ENCODE measurements at places on chromosomes 1 and 21.

GRCh38 chr1:205943245-205943644 lies at the start of gene SLC26A9:
SLC26A9 (minus strand) TSS chr1:205943456; CDS start chr1:205935820, 7,636 bp downstream.
- no peak for ATAC-seq

DNA sequence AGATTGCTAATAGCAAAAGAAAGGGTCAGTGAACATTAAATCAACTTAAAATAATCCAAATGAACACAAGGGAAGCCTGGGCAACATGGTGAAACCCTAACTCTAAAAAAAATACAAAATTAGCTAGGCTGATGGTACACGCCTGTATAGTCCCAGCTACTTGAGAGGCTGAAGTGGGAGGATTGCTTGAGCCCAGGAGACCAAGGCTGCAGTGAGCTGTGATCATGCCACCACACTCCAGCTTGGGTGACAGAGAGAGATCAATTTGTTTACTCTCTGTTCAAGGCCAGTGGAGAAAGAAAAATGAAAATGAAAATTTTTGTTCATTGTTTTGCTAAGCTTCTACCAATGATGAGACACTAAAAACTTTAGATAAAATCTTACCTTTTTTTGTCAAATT lies 24.8 kb downstream of the WDR47 start:
- no peak for ATAC-seq

GRCh38 chr1:212466898-212467650 lies 34.4 kb downstream of the NENF start:
- ATAC-seq, result no peak

- ATAC-seq, result no peak
These were observed 5.0 kb downstream of the KPNA6 start for GRCh38 chr1:32112806-32113375.

- ATAC-seq, result no peak
These were observed 65.2 kb downstream of the CD247 start for GRCh38 chr1:167453123-167453522.

- ATAC-seq, result peak; percentile 59
These were observed 214.0 kb downstream of the ZC3H11B start for GRCh38 chr1:219398815-219399396.

DNA sequence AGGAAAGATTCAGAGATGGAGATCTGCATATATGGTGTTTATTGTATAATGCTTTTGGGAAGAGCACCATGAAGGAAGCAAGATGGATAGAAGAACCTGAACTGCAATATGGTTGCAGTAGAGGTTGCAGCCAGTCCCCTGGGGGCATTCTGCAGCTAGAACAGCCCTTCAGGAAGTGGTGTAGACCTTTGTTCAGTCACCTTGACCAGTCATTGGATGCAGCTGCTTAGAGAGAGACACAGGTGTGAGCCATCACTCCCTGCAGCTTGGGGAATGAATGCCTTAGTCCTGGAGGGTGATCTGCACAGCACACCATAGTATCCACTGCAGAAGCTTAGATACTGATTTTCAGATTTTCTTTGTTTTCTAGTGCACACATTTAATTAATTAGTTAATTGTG lies 42.3 kb downstream of the NEK7 start:
- ATAC-seq, result no peak

GRCh38 chr1:189434461-189434860 lies 1043.2 kb downstream of the BRINP3 start:
- no peak for ATAC-seq

- ATAC-seq, result peak; percentile 1
These were observed 950 bp upstream of the LRP8 start for GRCh38 chr1:53328541-53329499.

All from motor neuron (in vitro differentiated cells).